ENCODE measurements at places on chromosomes 12 and 14. TPM values are rescaled to one million over a fixed set of nuclear protein-coding genes. Genes with fewer than 3 reads are reported as not detected.
A peak's percentile ranks its signal among the peaks of the same experiment; 100 is the strongest.

CD27 gene
- 4.3 TPM for total RNA-seq

AKT1 gene
- 116 TPM for total RNA-seq

NEUROD4 gene
- not detected for total RNA-seq

FLRT2 gene
- total RNA-seq: 5.2 TPM

GPR132 gene
- total RNA-seq: 2.9 TPM

APOLD1 gene
- total RNA-seq: 236 TPM

EFS gene
- total RNA-seq: 24.6 TPM

DNA sequence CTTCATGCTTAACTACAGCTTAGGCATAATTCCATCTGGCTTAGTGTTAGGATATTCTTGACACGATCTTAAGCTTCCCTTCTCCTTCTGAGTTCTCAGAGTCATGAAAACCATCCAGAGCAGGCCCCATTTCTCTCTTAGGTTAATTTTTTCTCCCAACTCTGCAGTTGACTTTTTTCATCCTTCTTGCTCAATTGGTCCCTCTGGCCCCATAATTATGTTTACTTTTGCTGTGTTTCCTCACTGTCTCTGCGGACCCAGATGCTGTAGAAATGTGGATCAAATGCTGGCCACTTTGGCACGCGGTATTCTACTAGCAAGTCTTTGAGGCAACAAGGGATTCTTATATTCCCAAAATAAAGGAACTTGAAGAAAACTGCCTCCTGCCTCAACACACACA lies 9.5 kb downstream of the TMEM132C start:
- no peak for DNase-seq

- DNase-seq: no peak
Measured at GRCh38 chr12:47941871-47942613, 21.4 kb upstream of the TMEM106C start.

GRCh38 chr12:126784328-126784921 lies 1482.5 kb upstream of the TMEM132C start:
- DNase-seq: no peak

GRCh38 chr12:18419311-18419710 lies 158.0 kb downstream of the PIK3C2G start:
- DNase-seq: no peak

- peak; percentile 66 for DNase-seq
Measured at GRCh38 chr12:122951979-122952892, 14.0 kb downstream of the ABCB9 start.

- DNase-seq: no peak
Measured at GRCh38 chr12:129068684-129069083, 215.4 kb downstream of the GLT1D1 start.

DNA sequence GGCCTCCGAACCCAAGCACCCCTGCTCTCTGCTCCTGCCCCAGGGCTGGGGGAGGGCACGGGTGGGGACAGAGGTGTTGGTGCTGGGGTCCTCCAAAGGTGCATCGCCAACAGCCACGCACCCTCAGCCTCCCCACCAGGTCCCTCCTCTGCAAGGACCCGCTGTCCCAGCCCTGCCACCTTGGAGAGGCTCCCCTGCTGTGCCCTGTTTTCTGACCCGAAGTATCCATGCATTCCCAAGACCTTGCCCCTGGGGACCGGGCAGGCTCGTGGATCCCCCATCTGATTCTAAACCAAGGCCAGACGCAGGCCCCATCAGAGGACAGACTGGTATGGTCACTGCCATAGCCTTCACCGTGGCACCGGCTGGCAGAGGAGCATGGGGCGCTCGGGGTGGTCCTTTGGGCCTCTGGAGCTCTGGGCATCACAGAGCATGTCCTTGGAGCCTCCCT lies 22.7 kb upstream of the BEGAIN start:
- no peak for DNase-seq

DNA sequence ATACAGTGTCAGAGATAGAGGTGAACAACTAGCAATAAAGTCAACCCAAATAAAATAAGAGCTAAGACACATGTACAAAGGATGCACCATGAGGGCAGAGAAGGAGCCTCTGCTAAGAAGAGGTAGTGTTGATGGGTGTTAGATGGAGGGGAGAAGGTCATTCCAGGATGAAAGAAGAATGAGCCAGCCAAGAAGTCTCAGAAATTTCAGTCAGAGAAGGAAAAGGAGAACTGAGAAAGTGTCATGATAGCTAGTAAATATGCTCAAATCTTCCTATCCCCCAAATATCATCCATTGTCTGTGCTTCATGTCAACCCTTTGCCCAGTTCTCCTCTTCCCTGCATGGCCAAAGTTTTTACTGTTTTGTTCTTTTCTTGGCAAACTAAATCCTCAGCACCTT lies 225.2 kb upstream of the BTG1 start:
- no peak for DNase-seq

GRCh38 chr14:68888883-68889282 lies 90.2 kb downstream of the ACTN1 start:
- no peak for DNase-seq

DNA sequence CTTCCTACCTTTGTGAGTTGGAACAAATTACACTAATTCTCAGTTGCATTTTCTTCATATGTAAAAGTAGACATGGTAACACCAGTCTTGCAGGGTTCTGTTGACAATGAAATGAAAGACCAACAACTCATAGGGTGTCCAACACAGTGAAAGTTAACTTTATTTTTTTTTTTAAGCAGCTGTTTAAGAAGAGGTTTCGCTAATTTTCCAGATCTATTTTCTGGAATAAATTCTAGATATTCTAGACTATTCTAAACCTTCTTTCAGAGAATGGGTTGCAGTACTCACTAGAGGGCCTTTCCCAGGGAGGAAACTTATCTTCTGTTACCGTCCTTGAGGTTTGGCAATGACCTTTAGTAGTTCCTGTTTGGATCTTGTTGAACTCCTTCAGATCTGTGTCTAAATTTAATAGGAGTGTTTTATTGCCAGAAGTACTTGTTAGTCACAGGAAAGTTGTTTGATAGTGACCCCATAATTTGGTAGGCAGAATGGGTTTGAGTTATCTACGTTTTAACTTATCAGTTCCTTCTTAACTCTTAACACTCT lies 2.8 kb upstream of the ART4 start:
- DNase-seq: no peak

GRCh38 chr14:102940729-102941362 lies 18.4 kb downstream of the AMN start:
- DNase-seq: no peak

DNA sequence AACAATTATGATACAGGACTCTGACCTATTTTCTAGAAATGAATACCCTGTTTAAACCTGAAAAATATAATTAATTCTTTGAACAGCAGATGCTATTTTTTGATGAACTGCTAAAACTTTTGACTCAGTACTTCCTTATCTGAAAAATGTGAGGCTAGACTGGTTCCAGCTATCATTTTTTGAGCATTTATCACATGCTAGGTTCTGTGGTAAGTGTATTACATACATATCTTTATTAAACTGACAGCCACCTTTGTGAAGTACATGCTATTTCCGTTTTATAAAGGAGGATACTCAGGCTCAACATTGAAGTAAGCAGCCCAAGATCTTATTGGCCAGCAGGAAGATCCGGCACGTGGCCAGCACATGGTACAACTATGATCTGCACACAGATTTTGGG lies 459.8 kb upstream of the SEL1L start:
- no peak for DNase-seq

GRCh38 chr12:106425061-106425702 lies 67.6 kb downstream of the POLR3B start:
- DNase-seq: no peak

GRCh38 chr12:12447837-12448236 lies 91.0 kb downstream of the BORCS5 start:
- DNase-seq: no peak

DNA sequence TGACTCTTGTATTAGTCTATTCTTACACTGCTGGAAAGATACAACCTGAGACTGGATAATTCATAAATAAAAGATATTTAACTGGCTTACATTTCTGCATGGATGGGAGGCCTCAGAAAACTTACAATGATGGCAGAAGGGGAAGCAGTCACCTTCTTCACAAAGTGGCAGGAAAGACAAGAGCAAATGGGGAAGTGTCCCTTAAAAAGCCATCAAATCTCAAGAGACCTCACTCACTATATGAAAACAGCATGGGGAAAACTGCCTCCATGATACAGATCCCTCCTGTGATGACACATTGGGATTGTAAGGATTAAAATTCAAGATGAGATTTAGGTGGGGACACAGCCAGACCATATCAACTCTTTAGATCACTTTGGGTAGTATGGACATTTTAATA lies 83.7 kb downstream of the TMTC3 start:
- DNase-seq: no peak

DNA sequence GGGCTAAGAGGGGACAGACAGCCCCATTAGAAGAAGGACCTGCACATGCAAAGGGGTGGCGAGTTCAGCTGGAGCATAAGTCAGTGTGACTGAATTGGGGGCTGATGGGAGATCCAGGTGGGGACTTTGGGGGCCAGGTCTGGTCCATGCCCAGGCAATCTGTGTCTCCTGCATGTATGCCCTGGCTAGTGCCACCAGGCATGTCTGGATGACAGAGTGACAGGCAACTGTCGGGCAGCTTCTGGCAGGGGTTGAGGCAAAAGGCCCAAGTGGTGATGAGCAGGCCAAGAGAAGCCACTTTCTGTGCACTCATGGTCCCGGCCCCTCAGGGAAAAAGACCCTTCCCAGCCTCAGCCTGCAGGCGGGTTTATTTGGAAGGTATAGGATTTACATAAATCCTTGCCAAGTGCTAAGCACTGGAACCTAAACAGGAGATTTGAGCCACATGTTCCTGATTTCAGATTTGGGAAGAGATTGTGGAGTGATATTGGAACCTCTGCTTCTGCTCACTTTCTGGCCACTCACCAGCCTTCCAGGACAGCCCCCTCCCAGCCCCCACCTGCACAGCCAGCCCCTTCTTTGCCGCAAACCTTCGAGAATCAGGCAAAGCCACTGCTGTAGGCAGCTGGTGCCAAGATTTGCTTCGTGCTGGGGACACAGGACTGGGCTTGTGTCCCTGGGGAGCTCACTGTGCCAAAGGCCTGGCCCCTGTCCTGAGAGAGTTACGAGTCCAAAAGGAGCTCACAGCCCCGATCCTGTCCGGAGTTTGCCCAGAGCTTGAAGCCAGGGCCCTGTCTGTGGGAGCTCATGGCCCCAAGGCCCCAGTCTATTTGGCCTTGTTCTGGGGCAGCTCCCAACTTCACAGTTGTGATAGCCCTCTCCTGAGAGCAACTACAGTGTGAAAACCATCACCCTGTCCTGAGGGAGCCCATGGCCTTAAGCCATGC lies 232.5 kb upstream of the RTL1 start:
- no peak for DNase-seq

GRCh38 chr12:13952096-13952495 lies 29.3 kb downstream of the GRIN2B start:
- no peak for DNase-seq

DNA sequence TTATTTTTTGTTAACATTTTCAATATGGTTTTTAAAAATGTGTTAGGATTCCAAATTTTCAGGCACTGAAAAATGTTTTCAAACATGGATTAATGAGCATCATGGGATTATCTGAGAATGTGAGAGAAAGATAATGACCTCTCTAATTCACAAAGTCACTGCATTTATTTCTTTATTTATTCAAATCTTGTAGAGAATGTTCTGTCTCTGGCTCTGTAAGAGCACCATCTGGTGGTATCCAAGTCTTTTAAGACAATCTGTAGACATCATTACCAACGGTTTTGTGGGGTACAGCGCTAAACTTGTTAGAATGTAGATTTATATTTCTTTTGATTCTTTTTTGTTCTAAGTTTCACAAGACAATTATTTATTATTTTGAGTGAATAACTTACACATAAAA lies 956.0 kb upstream of the NOVA1 start:
- DNase-seq: no peak

Data from breast epithelium (tissue), 4 donors.